ENCODE measurements at places on chromosomes 2 and 18. TPM values are rescaled to one million over a fixed set of nuclear protein-coding genes. Genes with fewer than 3 reads are reported as not detected.

RGPD4 gene
- total RNA-seq: not detected

ELOA2 gene
- total RNA-seq: not detected

TUBA3E gene
- total RNA-seq: not detected

FSHR gene
- not detected for total RNA-seq
